ENCODE measurements at places on chromosomes 4 and X.

DNA sequence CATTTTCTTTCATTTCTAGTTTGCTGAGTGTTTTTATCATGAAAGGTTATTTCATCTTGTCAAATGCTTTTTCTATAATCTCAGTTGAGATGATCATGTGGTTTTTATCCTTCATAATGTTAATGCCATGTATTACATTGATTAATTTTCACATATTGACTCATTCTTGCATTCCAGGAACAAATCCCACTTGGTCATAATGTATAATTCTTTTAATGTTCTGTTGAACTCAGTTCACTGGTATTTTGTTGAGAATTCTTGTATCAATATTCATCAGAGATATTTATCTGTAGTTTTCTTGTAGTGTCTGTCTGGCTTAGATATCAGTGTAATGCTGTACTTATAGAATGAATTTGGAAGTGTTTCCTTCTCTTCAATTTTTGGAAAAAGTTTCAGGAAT is 16.7 kb upstream of the LHFPL1 start:
- no peak for DNase-seq

- no peak for DNase-seq
Measured at GRCh38 chr4:102546635-102547034, 45.5 kb downstream of the NFKB1 start.

DNA sequence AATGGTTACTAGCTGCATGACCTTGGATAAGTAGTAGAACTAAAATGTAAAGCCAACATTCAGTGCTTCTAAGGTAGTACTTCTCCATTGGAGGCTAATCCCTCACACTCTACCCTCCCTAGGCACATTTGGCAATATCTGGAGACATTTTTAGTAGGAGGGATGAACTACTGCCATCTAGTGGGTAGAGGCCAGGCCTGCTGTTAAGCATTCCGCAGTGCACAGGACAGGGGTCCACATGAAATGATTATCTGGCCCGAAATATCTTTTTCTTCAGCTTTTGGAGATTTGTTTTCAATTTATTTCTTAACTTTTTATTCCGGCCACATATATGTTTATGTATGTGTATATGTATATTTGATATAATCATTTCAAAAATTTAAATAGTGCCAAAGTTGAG is 36.0 kb upstream of the SPANXC start:
- no peak for DNase-seq

GRCh38 chr4:122163767-122164166 is 11.6 kb downstream of the BLTP1 start:
- no peak for DNase-seq

- no peak for DNase-seq
Measured at GRCh38 chr4:86050496-86050895, 309.4 kb downstream of the MAPK10 start.

DNA sequence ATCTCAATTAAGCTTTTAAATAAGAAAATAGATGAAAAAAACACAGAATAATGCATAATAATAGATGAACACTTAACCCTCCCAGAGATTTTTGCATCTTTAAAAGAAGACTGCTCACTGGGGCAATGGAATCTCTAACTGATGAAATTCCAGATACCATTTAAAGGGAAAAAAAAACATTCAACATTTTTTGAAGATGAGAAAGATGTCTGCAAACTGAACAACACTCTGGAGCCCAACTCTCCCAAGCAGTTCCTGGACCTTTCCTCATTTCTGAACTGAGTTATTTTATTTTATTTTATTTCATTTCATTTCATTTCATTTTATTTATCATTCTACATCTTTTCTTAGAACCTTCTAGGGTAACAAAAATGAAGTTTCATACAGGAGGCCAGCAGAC is 90.7 kb downstream of the CORIN start:
- DNase-seq = no peak
